ENCODE measurements at places on chromosomes 2 and 18. TPM values are rescaled to one million over a fixed set of nuclear protein-coding genes. Genes with fewer than 3 reads are reported as not detected.

DNA sequence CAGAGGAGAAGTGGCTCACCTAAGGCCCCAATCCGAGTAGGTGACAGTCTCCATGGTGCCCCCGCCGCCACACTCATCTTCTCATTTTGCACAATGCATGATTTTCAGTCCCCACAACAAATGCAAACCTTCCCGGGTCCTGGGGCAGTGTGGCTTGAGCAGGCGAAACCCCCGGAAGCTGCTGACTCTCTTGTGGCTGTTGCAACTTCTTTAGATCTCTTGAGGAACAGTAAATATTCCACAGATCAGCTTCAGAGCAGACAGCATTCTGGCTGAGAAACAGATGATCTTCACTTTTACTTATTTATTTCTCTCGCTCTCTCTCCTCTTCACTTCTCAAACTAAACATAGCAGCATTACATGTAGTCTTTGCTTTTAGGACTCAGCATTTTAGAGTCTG, 51.9 kb downstream of the ASAP2 start:
- DNase-seq = no peak
- no peaks in the 10 kb centered on the region for H3K27me3 ChIP-seq
- peaks cover 31% of the 10 kb centered on the region for H3K4me1 ChIP-seq
- H3K36me3 ChIP-seq = no peaks in the 10 kb centered on the region
- no peak overlapping the region for H3K27ac ChIP-seq

- no peak overlapping the region for H3K4me3 ChIP-seq
- no peaks in the 10 kb centered on the region for H3K36me3 ChIP-seq
- no peak overlapping the region for H3K27ac ChIP-seq
- DNase-seq = no peak
- no peaks in the 10 kb centered on the region for H3K27me3 ChIP-seq
These were observed 223.9 kb downstream of the LDLRAD4 start for GRCh38 chr18:13442451-13442850.

DNA sequence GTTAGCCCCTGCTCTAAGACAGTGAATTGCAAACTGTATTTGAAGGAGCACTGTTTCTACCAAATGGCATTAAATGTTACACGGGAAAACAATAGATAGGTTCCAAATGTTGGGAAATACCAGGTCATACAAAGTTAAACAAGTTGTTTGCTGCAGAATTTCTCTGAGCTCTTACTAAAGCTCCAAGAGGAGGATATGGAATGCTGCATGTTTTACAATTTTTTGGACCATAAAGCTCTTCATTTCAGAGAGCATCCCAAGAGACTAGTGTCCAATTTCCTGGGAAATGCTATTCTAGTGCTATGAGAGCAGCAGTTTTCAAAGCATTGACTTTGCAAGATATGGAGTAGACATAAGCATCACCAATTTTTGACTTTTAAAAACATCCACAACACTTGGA, 155.6 kb upstream of the CCDC68 start:
- no peak overlapping the region for H3K27ac ChIP-seq
- H3K4me1 ChIP-seq = no peaks in the 10 kb centered on the region
- no peak overlapping the region for H3K4me3 ChIP-seq
- H3K27me3 ChIP-seq = no peaks in the 10 kb centered on the region

DNA sequence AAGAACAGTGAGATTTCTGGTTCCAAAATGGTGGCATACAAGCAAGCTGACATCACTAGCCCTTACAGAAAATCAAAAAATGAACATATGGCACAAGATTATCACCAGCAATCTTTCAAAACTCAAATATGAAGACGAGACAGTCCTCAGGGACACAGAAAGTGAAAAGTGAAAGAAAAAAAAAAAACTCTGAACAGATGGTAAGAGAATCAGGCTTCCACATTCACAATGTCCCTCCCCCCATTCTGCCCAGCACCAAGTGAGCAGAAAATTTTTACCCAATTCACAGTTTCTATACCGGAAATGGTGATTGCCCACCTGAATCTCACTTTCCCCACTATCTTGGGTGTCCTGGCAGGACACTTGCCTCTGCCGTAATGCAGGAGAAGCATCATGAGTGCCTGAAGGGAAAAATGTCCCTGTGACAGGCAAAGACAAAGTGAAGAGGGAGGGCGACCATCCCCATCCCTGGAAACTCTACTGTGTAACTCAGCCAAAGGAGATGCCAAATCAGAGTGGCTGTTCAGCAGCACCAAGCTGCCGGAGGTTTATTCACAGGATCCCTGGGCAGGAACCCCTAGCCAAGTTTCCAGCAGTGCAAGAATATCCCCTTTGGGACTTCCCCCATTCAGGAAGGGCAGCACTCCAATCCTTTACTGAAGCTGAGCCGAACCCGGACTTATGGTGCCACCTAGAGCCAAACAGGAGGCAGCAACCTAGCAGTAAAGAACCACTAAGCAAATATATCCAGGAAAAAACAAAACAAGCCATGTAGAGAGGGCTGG, 312.2 kb downstream of the LRATD1 start:
- DNase-seq = peak; percentile 80
- H3K27me3 ChIP-seq = no peaks in the 10 kb centered on the region
- H3K4me3 ChIP-seq = no peak overlapping the region

- no peaks in the 10 kb centered on the region for H3K27me3 ChIP-seq
- H3K36me3 ChIP-seq = no peaks in the 10 kb centered on the region
- DNase-seq = no peak
- H3K4me1 ChIP-seq = no peaks in the 10 kb centered on the region
These were observed 59.8 kb downstream of the SNTG2 start for GRCh38 chr2:1010415-1010930.

The SLC8A1 gene
- 2.5 TPM for total RNA-seq

- no peak overlapping the region for H3K27ac ChIP-seq
- DNase-seq = no peak
- H3K27me3 ChIP-seq = no peaks in the 10 kb centered on the region
- no peaks in the 10 kb centered on the region for H3K36me3 ChIP-seq
- H3K4me1 ChIP-seq = no peaks in the 10 kb centered on the region
These were observed 51.5 kb downstream of the CYP26B1 start for GRCh38 chr2:72096181-72096580.

- H3K36me3 ChIP-seq = no peaks in the 10 kb centered on the region
- H3K4me1 ChIP-seq = peaks cover 81% of the 10 kb centered on the region
- H3K27me3 ChIP-seq = no peaks in the 10 kb centered on the region
- H3K27ac ChIP-seq = peak overlapping the region; percentile 53
- DNase-seq = no peak
These were observed 6.8 kb downstream of the B4GALT6 start for GRCh38 chr18:31677592-31677991.

- H3K4me3 ChIP-seq = no peak overlapping the region
- H3K27me3 ChIP-seq = no peaks in the 10 kb centered on the region
- no peak overlapping the region for H3K27ac ChIP-seq
These were observed 30.7 kb upstream of the GPAT2 start for GRCh38 chr2:96065381-96065930.

The IWS1 gene
- total RNA-seq = 56.0 TPM

The LIMS4 gene
- total RNA-seq = not detected

The GKN2 gene
- total RNA-seq = not detected

DNA sequence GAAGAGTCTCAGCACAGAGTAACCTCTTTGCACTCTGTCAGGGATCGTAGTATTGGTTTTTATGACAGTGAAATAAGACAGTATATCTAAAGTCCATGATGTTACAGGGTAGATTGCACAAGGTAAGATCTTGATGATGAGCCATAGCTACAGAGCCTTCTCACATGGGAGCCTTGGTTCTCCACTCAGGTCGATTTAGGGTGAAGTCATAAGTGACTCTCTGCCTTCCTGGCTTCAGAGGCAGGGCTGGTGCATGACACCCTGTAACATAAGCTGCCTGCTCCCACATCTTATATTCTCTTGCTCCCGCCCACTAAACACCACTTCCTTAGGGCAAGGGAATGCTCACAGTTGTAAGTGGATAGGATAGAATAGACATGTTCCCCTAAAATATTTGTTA, 13.3 kb downstream of the DAPL1 start:
- H3K27ac ChIP-seq = no peak overlapping the region
- peaks cover 4% of the 10 kb centered on the region for H3K4me1 ChIP-seq
- no peak overlapping the region for H3K4me3 ChIP-seq
- no peaks in the 10 kb centered on the region for H3K27me3 ChIP-seq
- no peak for DNase-seq

- H3K36me3 ChIP-seq = no peaks in the 10 kb centered on the region
- no peak overlapping the region for H3K4me3 ChIP-seq
- DNase-seq = no peak
- no peak overlapping the region for H3K27ac ChIP-seq
- no peaks in the 10 kb centered on the region for H3K27me3 ChIP-seq
These were observed 17.7 kb upstream of the MAL start for GRCh38 chr2:95007822-95008221.

- H3K4me1 ChIP-seq = peaks cover 27% of the 10 kb centered on the region
- no peaks in the 10 kb centered on the region for H3K36me3 ChIP-seq
- no peak for DNase-seq
- no peak overlapping the region for H3K4me3 ChIP-seq
These were observed 24.2 kb downstream of the GPC1 start for GRCh38 chr2:240459401-240460252.

- no peak overlapping the region for H3K27ac ChIP-seq
- no peak overlapping the region for H3K4me3 ChIP-seq
- H3K36me3 ChIP-seq = no peaks in the 10 kb centered on the region
- no peaks in the 10 kb centered on the region for H3K27me3 ChIP-seq
- no peak for DNase-seq
These were observed 45.7 kb downstream of the RALB start for GRCh38 chr2:120298173-120298835.

DNA sequence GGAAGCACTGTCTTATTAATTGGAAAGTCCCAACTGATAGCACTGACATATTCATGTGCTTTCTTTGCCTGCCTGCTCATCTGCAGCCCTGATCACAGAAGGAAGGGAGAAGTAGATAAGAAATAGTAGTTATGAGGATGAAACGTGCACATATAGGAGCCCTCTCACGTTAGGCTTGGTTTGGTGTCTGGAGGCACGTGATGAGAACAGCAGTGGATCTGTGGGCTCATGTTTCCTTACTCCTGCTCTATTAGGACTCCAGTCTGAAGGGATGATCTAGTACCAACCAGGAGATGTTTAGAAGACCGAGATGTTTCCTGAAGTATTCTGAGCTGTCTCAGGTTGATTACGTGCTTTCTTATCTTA, 84.9 kb downstream of the MAP4K4 start:
- H3K4me1 ChIP-seq = peaks cover 62% of the 10 kb centered on the region
- H3K36me3 ChIP-seq = no peaks in the 10 kb centered on the region
- H3K4me3 ChIP-seq = no peak overlapping the region
- no peaks in the 10 kb centered on the region for H3K27me3 ChIP-seq

DNA sequence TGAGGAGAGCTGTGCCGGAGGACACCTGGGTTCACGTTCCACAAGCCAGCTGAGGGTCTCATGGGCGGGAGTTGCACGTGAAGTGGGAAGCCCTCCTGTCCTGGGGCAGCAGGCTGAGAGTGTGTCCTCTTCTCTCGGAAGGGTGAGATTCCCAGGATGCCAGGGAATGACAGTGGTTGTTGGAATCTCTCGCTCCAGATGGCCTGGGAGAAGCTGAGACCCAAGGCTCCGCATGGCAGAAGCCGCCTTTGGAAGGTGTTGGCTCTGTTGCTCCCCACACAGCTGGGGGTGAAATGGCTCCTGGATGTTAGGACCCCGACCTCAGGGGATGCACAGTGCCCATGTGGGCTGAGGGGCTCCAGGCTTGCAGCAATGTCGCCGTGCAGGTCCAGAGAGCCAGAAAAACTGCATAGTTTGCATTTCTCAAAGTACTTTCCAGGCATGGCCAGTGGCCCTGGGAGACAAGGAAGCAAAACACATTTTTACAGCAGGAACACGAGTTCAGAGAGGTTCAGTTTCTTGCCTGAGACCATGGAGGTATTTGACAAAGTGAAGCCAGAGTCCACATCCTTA, 153.4 kb downstream of the TMEM18 start:
- no peaks in the 10 kb centered on the region for H3K27me3 ChIP-seq
- no peak for DNase-seq
- no peaks in the 10 kb centered on the region for H3K36me3 ChIP-seq
- no peak overlapping the region for H3K4me3 ChIP-seq
- no peak overlapping the region for H3K27ac ChIP-seq

- no peaks in the 10 kb centered on the region for H3K27me3 ChIP-seq
- DNase-seq = no peak
- H3K4me3 ChIP-seq = no peak overlapping the region
- peaks cover 30% of the 10 kb centered on the region for H3K4me1 ChIP-seq
These were observed 526.9 kb downstream of the TMEM182 start for GRCh38 chr2:103288696-103289095.

DNA sequence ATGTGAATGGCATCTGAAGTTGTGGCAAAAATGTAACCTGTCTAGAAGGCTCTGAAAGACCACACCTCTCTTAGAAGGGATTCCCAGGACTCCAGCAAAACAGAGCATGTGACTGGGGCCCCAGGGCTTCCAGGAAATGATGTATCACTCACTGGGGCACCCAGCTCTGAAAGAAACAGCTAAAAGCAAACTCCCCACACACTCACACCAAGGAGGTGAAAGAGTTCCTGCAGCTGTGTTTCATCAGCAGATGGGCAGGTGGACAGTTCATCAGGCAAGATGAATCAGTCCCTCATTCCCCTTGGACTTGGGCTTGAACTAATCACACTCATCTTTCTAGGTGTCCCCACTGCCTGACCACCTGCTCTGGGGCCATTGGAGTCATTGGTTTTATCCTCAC, 76.2 kb downstream of the CCBE1 start:
- no peak for DNase-seq
- H3K4me3 ChIP-seq = no peak overlapping the region
- no peak overlapping the region for H3K27ac ChIP-seq
- H3K27me3 ChIP-seq = no peaks in the 10 kb centered on the region
- no peaks in the 10 kb centered on the region for H3K36me3 ChIP-seq

The ZNF521 gene
- total RNA-seq = 10.4 TPM

DNA sequence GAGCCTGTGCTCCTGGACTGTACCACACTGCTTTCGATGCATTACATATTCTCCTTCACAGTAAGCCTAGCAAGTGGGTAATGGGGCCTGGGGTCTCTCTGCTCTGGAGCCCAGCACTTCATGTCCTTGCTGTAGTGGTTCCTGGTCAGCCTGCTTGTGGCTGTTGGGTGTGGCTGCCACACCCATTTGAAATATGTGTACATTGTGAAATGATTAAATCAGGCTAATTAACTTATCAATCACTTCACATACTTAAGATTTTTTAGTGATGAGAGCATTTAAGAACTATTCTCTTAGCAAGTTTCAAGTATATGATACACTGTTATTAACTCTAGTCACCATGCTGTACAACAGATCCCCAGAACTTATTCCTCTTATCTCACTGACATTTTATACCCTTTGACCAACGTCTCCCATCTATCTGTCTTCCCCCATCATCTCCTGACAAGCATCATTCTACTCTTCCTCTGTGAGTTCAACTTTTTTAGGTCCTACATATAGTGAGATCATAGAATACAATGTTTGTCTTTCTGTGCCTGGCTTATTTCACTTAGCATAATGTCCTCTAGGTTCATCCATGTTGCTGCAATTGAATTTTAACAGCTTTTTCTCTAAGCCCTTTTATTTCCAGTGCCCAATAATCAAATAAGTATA, 92.1 kb downstream of the LYPD6 start:
- H3K36me3 ChIP-seq = no peaks in the 10 kb centered on the region
- 0 out of 2 replicates have a peak, but pooled peaks cover 8% of the 10 kb centered on the region for H3K4me1 ChIP-seq
- no peaks in the 10 kb centered on the region for H3K27me3 ChIP-seq

The DCC gene
- total RNA-seq = 0.70 TPM

- H3K4me1 ChIP-seq = peaks cover 4% of the 10 kb centered on the region
- no peaks in the 10 kb centered on the region for H3K36me3 ChIP-seq
- DNase-seq = no peak
- H3K4me3 ChIP-seq = no peak overlapping the region
- no peaks in the 10 kb centered on the region for H3K27me3 ChIP-seq
These were observed 406.2 kb upstream of the CWC22 start for GRCh38 chr2:180413336-180413735.

Data from GM23338 (cell line).